ENCODE measurements at places on chromosomes 1 and 21.

GRCh38 chr1:33093004-33093403 lies 12.1 kb downstream of the AZIN2 start:
- no peak for DNase-seq

DNA sequence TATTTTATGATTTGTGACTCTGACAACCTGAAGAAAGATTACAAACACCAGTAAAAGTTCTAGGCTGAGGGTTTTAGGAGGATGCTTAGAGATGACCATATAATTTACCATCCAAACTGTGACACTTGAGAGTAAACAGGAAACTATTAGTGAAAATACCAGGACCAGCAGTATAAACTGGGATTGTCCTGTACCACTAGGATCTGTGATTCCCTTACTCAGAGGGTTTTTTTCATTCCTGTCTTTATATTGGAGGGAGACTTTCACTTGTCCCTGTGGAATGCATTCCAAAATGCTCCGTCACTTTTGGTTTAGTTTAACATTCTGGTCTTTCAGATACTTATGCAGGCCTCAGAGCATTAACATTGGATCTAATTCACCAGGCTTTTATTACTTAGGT lies 482.9 kb downstream of the PTBP2 start:
- DNase-seq: no peak

DNA sequence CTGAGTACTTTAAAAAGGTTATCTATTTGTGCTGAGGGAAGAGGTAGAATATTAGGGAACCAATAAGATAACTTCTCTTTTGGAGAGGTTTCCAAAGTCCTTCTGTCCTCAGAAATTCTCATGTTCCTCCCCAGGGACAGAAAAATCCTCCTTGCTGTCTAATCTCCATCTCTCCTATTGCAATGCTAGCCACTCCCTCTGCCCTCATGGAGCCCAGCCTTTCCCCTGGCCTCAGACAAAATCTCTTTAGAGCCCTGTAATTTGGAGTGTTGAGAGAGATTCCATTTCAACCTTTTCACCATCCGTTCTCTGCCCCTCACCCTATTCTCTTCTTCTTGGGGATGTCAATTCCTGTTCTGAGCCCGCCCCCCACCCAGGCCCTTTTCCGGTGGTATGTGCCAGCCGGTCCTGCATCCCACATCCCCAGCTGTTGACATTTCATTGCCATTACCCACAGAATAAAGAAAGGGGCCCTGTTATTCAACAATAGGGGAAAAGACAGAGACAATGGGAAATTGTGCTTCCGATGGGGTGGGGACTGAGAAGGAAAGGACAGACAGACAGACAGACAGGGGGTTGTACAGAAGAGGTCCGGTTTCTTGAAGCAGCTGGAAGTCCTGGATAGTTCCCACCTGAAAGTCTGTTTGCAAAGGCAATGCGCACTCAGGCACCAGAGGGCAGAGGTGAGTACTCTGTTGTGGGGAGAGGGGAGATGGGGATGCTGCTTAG lies at the start of gene HAPLN2:
Gene HAPLN2, plus strand, starts transcription at position 563 of the 729 bp plus-strand sequence. CDS start 4,076 bp downstream, outside the sequence.
- DNase-seq: no peak

DNA sequence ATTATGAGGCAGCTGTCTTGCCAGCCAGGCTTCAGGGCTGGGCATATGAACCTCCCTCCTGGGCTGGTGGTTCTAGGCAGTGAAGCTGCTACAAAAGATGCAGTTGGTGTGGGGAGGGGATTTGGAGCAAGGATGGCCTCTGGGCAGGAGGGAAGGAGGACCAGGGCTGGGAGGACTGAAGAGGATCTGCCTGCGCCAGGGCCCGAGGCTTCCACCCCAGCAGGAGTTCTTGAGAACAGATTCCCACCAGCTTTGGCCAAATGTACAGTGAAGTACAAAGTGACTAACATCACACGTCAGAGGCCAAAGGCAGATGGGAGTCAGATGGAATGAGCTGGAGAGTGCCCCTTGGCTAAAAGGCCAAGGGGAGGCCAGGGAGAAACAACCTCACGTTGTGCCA lies 62.4 kb downstream of the DDX20 start:
- DNase-seq: no peak

DNA sequence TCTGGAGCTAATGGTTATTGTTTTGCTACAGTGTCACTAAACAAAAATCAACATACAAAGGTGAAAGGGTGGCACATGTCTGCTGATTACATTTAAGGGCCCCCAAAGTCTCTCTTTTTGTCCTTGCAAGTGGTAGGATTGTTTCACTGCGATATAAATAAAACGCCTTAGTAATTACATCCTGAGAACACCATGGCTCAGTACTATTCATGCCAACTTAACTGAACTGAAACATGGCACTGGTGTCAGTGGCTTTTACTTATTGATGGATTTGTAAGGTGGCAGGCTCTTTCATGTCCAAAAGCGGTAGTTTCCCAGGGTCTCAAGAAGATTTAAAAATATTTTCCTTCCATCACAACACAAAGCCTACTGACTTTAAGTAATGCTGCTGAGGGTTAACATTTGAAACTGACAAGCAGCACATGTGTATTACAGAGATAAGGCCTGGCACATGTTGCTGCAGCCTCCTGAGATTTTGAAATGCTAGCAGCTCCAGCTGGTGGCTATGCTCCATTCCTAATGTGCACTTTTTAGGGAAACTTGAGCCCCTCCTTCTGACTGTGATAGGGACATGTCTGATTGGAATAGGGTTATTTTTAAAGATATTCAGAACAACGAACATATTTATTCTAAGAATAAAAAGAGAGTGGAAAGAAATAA lies 86.8 kb downstream of the ATP1B1 start:
- no peak for DNase-seq

- DNase-seq: no peak
Observed at GRCh38 chr1:184390889-184391288, 4.1 kb downstream of the C1orf21 start.

DNA sequence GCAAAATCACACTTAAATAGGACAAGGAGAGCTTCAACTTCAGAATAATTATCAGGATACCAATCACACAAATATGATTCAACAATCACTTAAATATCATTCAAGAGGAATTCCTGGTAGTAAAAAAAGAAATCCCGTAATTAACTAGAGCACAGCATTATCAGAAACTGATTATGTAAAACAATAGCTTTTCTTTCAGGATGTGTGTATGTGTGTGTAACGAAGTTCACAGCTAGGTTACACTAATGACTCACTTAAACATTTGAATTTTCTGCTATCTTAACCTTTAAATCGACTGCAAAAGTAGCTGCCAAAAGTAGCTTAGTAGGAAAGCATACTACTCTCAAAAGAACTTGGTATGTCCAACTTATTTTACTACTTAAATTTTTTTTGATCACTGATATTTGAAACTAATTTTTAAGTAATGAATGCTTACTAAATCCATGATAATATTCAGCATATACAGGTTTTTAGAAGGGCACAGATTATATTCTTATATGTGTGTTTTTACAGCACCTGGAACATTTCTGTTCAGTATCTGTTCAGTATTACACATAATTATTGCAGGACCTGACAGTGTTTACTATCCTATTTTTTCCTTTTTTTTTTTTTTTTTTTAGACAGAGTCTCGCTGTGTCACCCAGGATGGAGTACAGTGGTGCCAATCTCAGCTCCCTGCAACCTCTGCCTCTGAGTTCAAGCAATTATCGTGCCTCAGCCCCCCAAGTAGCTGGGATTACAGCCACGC lies 4.2 kb downstream of the RERE start:
- DNase-seq: no peak

GRCh38 chr21:29196670-29197191 lies 66.3 kb downstream of the MAP3K7CL start:
- DNase-seq: no peak

DNA sequence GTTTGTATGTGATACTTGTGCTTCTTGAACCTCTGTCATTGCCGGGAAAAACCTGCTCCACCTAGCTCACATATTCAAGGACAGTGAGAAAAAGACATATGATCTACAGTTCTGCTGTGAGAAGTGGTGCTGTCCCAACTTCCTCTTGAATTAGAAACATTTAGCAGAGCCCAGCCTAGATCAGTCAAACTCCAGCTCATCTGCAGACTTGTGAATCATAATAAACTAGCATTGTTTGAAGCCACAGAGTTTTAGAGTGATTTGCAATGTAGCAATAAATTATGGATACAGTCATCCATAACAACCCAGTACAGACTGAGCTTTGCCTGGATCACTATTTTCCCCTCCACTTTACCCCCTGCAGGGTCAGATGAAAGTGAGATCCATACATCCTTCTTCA lies 497.8 kb downstream of the PLA2G4A start:
- no peak for DNase-seq
